Nasal cavity respiratory epithelium epithelial cell of viscerocranial mucosa (primary cell): ENCODE measurements at places on chromosomes 16 and 17. TPM values are rescaled to one million over a fixed set of nuclear protein-coding genes. Genes with fewer than 3 reads are reported as not detected.

The CMTM2 gene
- not detected in 2 replicates for total RNA-seq

The TNS4 gene
- total RNA-seq, result 24.3 and 91.8 TPM in 2 replicates

The TMC7 gene
- 4.1 and 5.5 TPM in 2 replicates for total RNA-seq

The KRT9 gene
- 0.21 and 0.34 TPM in 2 replicates for total RNA-seq

The HBQ1 gene
- total RNA-seq, result not detected in 2 replicates

The MT1A gene
- not detected in 2 replicates for total RNA-seq

The TBC1D3B gene
- total RNA-seq, result 1.4 and 3.2 TPM in 2 replicates

The VMO1 gene
- total RNA-seq, result 0.68 and 1.00 TPM in 2 replicates

The NLRC5 gene
- 2.4 and 9.4 TPM in 2 replicates for total RNA-seq

The SLFN14 gene
- total RNA-seq, result not detected in 2 replicates

The ZDHHC1 gene
- total RNA-seq, result 1.4 and 5.3 TPM in 2 replicates

The HYDIN gene
- total RNA-seq, result 0.34 and 0.71 TPM in 2 replicates

The COIL gene
- total RNA-seq, result 16.5 and 17.8 TPM in 2 replicates

The GFER gene
- 9.0 and 14.0 TPM in 2 replicates for total RNA-seq

The ACE gene
- under 0.01 and 0.36 TPM in 2 replicates for total RNA-seq

The CDRT15L2 gene
- total RNA-seq, result not detected in 2 replicates

The ENPP7 gene
- not detected in 2 replicates for total RNA-seq

The PITPNM3 gene
- 28.4 and 59.1 TPM in 2 replicates for total RNA-seq

The TP53TG3 gene
- not detected in 2 replicates for total RNA-seq

The SNX11 gene
- total RNA-seq, result 18.1 and 18.8 TPM in 2 replicates
